Psoas muscle (tissue), 8 donors: ENCODE measurements at places on chromosomes 11 and 22. TPM values are rescaled to one million over a fixed set of nuclear protein-coding genes. Genes with fewer than 3 reads are reported as not detected.

SYT8 gene
- not detected for total RNA-seq

GRIA4 gene
- not detected for total RNA-seq

TMEM134 gene
- 58.5 TPM for total RNA-seq

NAALAD2 gene
- total RNA-seq = 0.32 TPM

KCNK4 gene
- total RNA-seq = not detected

GP1BB gene
- total RNA-seq = not detected

ZFP91 gene
- total RNA-seq = 90.4 TPM

SAA4 gene
- total RNA-seq = not detected

SCUBE2 gene
- 1.8 TPM for total RNA-seq

LMO2 gene
- total RNA-seq = 47.1 TPM

MMP12 gene
- not detected for total RNA-seq
